ENCODE measurements at places on chromosomes 2 and 18. TPM values are rescaled to one million over a fixed set of nuclear protein-coding genes. Genes with fewer than 3 reads are reported as not detected.

Gene NR4A2
- 0.33 TPM for total RNA-seq

Gene KIF3C
- total RNA-seq = 11.3 TPM

Gene POMC
- total RNA-seq = 3.8 TPM

Gene DAW1
- total RNA-seq = 0.17 TPM
